ENCODE measurements at places on chromosomes 5 and 9.

GRCh38 chr9:94656200-94656599, 16.9 kb upstream of the FBP1 start:
- DNase-seq: no peak

DNA sequence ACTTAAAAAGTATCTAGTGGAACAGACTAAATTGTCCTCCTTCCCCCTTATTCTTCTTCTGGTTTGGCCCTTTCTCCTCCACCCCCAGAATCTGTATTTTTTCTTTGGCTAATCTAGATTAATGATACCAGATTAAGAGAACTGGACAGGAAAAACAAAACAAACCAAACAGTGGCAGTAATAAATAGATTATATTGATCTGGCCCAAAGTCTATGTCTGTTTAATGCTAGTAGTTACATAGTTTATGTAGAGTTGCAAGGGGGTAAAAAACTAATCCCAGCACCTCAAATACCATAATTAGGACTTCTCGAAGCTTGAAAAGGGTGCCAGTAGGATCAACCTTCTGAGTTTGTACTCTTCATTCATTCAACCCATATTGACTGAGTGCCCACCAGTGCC, 104.5 kb downstream of the ARL15 start:
- DNase-seq: no peak

GRCh38 chr5:138979684-138980280, 104.6 kb upstream of the LRRTM2 start:
- DNase-seq: no peak

GRCh38 chr9:5460157-5460556, 9.8 kb downstream of the CD274 start:
- DNase-seq: no peak

- DNase-seq: no peak
Measured at GRCh38 chr5:87754009-87754757, 341.5 kb upstream of the CCNH start.

- no peak for DNase-seq
Measured at GRCh38 chr5:139413963-139414362, 10.1 kb upstream of the SPATA24 start.

- DNase-seq: no peak
Measured at GRCh38 chr9:38008168-38009034, 60.6 kb downstream of the SHB start.

- no peak for DNase-seq
Measured at GRCh38 chr9:2465516-2465915, 156.1 kb upstream of the VLDLR start.

DNA sequence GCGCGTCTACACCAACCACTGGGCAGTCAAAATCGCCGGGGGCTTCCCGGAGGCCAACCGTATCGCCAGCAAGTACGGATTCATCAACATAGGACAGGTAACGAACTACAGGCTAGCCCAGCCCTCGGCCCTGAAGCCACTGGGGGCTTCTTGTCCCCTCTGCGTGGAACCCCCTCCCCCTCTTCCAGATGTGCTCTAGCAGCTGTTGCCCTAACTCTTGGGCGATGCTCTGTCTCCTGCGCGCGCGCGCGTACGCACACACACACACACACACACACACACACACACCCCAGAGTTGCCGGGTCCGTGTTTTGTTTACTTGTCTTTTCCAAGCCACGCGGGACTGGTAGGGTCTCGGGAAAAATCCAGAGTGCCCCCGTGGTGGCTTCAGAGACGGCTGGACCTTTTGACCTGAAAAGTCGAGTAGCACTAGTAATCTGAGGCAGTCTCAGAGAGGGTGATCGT, 836 bp downstream of the PCSK5 start:
- DNase-seq: no peak

GRCh38 chr5:1152156-1152555, 40.3 kb upstream of the SLC12A7 start:
- DNase-seq: no peak
